ENCODE measurements at places on chromosomes 3 and 15. TPM values are rescaled to one million over a fixed set of nuclear protein-coding genes. Genes with fewer than 3 reads are reported as not detected.

The THPO gene
- total RNA-seq = 0.51 TPM

The VGLL3 gene
- 53.7 TPM for total RNA-seq

The TMF1 gene
- 51.5 TPM for total RNA-seq

The CLDN1 gene
- 2.6 TPM for total RNA-seq

The MYL3 gene
- total RNA-seq = 0.50 TPM

The CA12 gene
- 48.4 TPM for total RNA-seq

The STRC gene
- 0.17 TPM for total RNA-seq

The CHDH gene
- total RNA-seq = 0.77 TPM

The ALG3 gene
- 21.6 TPM for total RNA-seq

The PPP1R14D gene
- not detected for total RNA-seq

The SLC7A14 gene
- total RNA-seq = 1.3 TPM

The WWTR1 gene
- total RNA-seq = 13.7 TPM
